Activated T-cell treated with anti-CD3 and anti-CD28 coated beads for 48 hours (primary cell): ENCODE measurements at places on chromosomes 6 and 20.

GRCh38 chr6:10401004-10401536 lies 13.8 kb downstream of the TFAP2A start:
- DNase-seq, result no peak

DNA sequence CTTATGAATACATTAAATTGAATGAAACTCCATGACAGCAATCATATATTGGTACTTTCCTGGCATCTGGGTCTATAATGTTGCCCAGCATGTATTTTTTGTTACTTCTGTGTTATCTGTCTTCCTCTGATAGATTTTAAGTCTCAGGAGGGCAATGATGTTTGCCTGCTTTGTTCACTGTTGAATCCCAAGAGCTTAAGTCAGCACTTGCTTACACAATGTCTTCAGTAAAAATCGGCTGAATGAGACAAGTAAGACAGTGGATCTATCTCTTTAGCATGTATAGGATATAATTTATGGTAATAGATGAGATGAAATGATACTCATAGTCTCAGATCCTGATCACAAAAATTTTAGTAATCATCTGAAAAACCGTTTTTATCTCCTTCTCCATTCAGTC lies 1034.9 kb upstream of the EPHA7 start:
- DNase-seq, result no peak

DNA sequence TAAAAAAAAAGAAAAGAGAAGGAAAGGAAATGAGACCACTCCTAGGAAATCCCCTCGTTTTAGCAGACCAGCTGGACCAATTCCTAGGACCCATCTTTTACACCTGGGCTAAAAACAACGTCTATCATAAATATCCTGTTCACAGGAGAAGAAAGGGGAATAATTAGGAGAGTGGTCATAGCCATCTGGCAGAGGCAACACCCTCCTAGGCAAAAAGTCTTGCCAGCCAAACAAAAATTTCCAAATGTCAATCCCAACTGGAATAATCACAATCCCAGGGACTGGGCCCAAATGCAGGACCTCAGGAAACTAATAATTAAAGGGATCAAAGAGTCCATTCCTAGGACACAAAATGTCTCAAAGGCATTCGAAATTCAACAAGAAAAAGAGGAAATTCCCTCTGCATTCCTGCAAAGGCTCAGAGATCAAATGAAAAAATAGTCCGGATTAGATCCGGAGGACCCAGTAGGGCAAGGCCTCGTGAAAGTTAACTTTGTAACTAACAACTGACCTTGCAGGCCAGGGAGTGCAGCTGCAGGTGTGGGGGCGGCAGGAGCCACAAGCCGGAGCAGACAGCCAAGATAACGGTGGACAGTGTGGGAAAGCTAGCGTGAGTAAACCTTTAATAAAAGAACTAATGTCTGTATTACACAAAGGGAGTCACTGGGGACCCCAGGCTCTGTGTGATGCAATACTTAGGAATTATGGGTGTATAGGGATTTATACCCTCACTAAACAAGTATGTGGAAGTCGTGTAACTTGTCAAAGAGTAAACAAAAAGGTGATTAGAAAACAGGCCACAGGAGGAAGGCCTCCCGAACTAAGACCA lies 11.7 kb downstream of the LCA5 start:
- no peak for DNase-seq

DNA sequence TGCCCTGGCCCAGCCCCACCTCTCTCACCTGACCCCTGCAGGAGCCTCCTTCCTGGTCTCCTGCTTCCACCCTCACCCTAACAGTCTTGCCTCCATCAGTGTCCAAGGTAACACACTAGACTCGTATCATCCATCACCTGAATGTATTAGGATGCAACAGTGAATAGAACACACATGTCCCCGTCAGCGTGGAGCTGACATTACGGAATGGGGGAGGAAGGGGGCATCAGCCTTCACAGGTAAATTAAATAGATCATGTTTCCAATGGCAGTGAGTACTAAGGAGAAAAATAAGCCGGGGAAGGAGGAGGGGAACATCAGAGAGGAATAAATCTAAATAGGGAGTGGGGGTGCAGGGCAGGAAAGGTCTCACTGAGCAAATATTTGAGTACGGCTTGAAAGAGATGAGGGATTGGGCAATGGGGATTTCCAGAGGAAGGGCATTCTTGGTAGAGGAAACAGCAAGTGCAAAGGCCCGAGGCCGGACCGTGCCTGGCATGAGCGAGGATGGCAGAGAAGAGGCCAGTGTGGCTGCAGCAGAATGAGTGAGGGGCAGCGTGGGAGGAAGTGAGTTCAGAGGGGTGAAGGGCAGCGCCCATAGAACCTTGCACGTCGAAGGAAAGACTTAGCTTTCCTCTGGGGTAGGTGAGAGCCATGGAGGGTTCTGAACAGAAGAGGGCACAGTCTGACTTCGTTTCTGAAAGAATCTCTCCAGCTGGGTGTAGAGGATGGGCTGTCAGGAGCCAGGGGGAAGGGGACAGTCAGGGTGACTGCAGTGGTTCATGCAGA lies 110.1 kb upstream of the PTPN1 start:
- no peak for DNase-seq

DNA sequence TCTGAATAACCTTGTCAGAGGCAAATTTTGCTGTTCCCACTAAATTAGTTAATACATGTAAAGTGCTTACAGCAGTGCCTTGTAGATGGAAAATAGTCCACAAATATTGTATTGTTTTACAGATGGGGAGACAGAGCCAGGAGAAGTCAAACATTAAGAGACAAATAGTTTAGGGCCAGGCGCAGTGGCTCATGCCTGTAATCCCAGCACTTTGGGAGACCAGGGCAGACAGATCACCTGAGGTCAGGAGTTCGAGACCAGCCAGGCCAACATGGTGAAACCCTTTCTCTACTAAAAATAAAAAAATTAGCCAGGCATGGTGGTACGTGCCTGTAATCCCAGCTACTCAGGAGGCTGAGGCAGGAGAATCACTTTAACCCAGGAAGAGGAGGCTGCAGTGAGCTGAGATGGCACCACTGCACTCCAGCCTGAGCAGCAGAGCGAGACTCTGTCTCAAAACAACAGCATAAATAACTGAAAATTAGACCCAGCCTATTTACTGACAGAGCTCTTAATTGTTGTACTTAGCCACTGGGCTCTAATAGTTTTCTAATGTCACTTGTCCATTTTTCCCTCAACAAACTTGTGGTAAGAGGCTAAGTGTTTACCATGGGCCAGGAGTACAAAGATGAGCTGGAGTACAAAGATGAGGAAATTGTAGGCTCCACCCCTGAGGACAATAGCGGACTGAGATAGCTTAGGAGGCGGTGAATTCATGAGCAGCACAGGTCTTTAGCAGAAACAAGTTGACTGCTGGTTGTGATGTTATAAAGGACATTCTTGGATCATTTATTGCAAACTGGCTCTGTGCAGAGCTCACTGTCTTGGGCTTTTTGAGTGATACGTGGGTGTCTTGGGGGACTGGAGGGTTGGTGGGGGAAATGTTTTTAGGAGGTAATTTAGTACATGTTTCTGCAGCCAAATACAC lies 6.4 kb downstream of the ZSWIM3 start:
- DNase-seq, result no peak

DNA sequence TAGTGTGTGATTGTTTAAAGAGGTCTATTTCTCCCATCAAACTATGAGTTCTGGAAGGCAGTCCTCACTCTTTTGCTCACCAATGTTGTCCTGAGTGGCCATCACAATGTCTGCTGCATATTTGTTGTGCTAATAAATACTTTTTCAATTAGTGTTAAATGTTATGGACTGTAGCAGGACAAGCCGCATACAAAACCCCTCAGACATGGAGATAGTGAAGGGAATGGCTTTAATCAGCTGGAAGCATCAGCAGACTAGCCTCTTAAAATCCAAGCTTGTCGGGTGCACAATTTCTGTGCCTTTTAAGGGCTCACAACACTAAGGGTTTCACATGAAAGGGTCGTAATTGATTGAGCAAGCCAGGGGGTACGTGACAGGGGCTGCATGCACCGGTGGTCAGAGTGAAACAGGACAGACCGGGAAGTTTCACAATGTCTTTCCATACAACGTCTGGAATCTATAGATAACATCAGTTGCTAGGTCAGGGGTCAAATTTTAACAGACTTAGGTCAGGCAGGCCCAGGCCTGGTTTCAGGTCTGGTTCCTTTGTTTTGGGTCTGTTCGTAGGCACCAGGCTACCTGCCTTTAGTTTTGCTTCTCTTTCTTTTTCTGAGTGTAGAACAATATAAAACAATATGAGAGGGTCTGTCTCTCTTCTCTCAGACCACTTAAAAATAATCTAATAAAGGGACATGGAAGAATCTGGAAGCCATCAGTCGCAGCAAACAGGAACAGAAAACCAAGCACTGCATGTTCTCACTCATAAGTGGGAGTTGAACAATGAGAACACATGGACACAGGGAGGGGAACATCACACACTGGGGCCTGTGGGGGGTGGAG lies 327.6 kb upstream of the HTR1E start:
- DNase-seq, result no peak

DNA sequence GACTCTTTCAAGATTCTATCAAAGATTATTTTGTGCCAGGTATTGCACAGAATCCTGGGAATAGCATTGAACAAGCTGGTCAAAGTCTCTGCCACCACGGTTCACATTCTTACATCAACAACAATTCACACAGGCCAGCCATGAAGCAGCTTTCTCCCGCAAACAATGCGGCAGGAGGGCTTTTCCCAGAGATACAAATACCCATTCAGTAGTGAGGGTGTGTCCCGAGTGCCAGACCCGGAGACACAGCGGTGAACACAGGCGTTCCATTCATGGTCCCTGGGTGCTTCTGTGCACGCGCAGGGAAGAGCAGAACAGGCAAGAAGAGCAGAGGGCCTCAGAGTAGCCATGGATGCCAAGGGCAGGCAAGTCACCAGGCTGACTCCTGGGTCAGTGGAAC lies 83.3 kb upstream of the PDE10A start:
- no peak for DNase-seq

- DNase-seq, result no peak
Measured at GRCh38 chr6:90053614-90054013, 159.3 kb downstream of the GJA10 start.

DNA sequence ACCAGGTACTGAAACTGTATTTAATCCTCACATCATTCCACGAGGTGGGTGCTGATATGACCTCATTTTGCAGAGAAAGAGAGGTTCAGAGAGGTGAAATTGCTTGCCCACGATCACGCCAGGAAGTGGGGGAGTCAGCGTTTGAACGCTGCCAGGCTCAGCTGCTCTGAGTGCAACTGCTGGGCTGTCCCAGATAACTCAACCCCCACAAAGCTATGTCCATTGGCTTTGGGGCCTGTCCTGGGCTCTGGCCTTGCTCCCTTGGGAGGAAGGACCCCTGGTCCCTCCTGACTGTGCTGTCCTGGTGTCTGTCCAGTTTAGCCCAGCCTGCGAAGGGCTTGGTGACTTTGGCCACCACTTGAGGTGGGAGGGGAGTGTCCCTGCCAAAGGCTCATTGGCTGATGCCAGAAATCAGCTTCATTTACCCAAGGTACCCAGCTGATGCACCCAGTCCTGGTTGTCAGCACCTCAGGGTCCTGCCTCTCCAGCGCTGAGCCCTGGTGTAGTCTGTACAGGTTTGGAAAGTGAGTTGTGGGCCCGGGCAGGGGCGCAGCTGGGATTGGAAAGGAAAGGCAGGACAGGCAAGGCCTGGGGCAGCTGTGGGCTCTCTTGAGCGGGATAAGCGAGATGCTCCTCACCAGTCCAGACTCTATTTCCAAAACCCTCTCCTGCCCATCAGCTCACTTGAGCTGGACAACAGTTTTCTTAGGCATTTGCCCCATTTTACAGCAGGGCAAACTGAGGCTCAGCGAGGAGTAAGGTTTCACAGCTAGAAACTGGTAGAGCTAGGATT lies 38.5 kb downstream of the SUN5 start:
- no peak for DNase-seq

DNA sequence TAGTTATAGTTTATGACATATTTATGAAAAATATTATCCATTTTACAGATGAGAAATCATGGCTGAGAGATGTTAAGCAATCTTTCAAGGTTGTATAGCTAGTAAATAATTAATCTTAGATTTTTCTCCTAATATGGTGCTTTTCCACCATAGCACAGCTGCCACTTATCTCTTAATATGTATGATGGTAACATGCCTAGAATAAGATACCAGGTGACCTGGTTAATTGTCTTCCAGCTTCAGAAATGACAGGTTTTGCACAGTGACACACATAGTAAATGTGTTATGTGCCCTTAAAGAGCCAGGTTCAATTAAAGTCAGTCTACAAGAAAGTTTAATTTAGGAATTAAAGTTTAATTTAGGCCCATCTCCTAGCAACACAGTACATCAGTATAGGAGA lies 14.8 kb downstream of the TUBB2A start:
- no peak for DNase-seq

GRCh38 chr6:22664968-22665367 lies 95.6 kb downstream of the HDGFL1 start:
- DNase-seq, result no peak

GRCh38 chr6:47029865-47030561 lies 12.1 kb downstream of the ADGRF1 start:
- no peak for DNase-seq

- no peak for DNase-seq
Measured at GRCh38 chr20:16569246-16570153, 3.7 kb downstream of the KIF16B start.

- DNase-seq, result no peak
Measured at GRCh38 chr6:107977283-107977682, 19.3 kb upstream of the SEC63 start.

- no peak for DNase-seq
Measured at GRCh38 chr6:46329568-46329967, 158.8 kb upstream of the ENPP5 start.

- no peak for DNase-seq
Measured at GRCh38 chr6:162178666-162179065, 548.9 kb downstream of the PRKN start.

GRCh38 chr6:73519926-73520687 lies 725 bp downstream of the EEF1A1 start:
- DNase-seq, result peak; percentile 71

DNA sequence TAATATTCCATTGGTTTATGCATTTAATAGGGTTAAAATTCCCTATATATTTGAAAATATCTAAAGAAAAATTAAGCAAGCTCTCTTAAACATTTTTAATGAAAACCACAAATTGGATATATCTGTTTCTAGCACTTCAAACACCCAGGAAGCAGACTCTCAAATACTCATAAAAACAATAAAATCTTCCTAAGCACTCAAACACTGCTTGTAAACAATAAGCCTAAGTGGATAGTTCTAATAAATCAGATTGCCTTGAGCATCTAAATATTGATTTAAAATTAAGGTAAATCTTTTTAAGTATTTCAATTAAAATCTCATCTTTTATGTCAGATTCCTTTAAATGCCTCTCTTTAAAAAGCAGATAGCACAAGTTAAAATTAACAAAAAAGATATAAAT lies 254.4 kb downstream of the KCNQ5 start:
- DNase-seq, result no peak

- no peak for DNase-seq
Measured at GRCh38 chr6:167122041-167122826, 662 bp upstream of the CCR6 start.

GRCh38 chr6:74170118-74170517 lies 474.1 kb downstream of the CD109 start:
- DNase-seq, result no peak
